ENCODE measurements at places on chromosomes 5 and 9.
A peak's percentile ranks its signal among the peaks of the same experiment; 100 is the strongest.

DNA sequence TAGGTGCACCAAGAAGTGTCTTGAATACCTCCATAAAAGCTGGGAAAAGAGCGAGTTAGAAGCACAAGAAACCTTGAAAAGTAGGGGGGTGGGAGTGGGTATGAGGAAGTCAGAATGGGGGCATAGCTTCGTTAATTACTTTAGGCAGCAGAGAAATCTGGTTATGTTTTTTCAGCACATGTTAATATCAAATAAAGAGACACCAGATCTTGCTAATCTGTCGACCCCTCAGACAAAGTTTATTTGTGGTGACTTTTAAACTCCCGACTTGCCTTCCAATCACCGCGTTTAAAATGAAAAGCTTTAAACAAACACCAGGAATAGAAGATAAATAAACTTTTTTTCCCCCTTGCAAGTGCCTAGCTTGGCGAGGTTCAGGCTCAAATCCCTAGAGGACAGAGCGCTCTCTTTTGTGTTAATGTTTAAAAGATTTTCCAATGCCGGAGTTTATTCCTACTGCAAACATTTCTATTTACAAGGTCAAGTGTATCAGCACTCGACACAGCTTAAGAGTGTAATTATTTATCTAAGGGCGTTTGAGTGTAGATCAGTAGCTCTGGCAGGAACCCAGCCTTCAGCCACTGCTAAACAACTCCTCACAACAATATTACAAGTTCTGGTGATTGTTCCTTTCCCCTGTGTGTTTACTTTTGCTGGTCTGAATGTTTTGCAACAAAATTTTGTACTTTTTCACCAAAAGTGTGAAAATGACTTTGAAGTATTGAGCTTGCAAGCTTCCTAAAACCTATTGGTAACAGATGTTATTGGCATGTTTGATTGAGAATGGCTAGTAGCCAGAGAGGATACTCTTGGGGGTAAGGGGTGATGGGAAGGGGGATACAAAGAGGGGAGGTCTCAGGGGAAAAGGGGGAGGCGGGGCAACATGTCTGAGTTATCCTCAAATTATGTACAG lies 3.8 kb downstream of the GAS1 start:
- no peak overlapping the region for H3K27ac ChIP-seq
- H3K4me1 ChIP-seq: peaks cover 9% of the 10 kb centered on the region
- DNase-seq: no peak
- peaks cover 41% of the 10 kb centered on the region for H3K27me3 ChIP-seq

DNA sequence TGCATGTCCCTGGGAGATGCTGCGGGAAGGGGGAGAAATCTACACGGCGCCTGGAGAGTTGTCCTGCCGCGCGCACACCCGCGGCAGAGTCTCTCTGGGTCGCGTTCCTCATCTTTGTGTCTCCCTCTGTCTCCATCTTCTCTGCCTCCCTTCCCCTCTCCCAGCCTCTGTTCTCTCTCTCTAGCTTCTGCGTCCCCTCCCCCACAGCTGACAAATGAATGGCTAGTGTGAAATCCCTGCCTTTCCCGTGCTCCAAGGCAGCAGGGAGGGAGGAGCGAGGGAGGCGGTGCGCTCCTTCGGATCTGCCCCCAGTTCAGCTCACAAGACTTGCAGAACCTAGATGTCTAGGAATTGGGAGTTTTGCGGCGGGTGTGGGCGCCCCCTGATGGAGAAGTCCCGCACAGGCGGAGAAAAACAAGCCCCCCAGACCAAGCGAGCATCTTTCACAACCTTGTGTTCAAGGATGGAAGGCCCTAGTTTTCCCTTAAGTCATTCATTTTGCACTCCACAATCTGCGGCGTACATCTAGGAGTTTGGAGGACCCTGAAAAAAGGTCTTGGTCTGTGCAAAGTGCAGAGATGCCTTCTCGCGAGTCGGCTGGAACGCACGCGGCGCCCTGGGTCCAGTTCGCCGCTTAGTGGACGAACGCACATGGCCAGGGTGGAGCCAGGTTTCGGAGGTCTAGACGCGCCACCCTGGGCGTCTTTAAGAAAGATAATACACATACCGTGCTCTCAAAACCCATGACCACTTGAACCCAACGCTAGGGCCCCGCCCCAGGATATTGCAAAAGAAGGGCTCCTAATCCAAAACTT lies 2.0 kb downstream of the VCAN start:
- peak overlapping the region; percentile 44 for H3K27ac ChIP-seq
- H3K36me3 ChIP-seq: peaks cover 9% of the 10 kb centered on the region
- H3K4me1 ChIP-seq: peaks cover 17% of the 10 kb centered on the region
- peak overlapping the region; percentile 89 for H3K4me3 ChIP-seq
- peaks cover 70% of the 10 kb centered on the region for H3K27me3 ChIP-seq
- no peak for DNase-seq

DNA sequence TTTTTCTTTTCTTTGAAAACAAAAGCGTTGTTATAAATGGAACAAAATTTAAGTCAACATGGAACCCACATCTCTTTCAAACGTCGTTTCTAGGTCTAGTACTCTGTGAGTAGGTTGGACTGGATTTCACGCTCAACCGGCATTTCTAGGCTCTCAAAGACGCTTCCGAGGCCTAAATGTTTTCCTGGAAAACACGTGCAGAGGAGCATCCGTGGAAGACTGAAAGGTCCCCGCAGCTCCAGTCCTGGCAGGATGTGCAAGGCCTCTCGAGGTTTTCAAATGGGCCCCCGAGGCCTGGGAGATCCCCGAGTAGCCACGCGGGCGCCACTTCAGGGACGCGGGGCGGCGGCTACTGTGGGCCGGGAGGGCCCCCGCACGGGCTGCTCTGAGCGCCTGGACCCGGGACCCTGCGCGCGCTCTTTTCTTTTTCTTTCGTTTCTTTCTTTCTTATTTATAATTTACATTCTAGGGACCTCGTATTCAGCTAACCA lies 4.2 kb upstream of the IRX2 start:
- H3K27ac ChIP-seq: no peak overlapping the region
- no peak for DNase-seq
- peaks cover 3% of the 10 kb centered on the region for H3K4me1 ChIP-seq
- no peak overlapping the region for H3K4me3 ChIP-seq
- H3K27me3 ChIP-seq: peaks cover 29% of the 10 kb centered on the region
- H3K36me3 ChIP-seq: no peaks in the 10 kb centered on the region

- peaks cover 21% of the 10 kb centered on the region for H3K4me1 ChIP-seq
- H3K36me3 ChIP-seq: no peaks in the 10 kb centered on the region
- H3K27me3 ChIP-seq: no peaks in the 10 kb centered on the region
- peak overlapping the region; percentile 34 for H3K4me3 ChIP-seq
- DNase-seq: no peak
- H3K27ac ChIP-seq: peak overlapping the region; percentile 15
Measured at GRCh38 chr9:78292716-78293497, 4.0 kb upstream of the PSAT1 start.

GRCh38 chr9:107805201-107805600 lies 315.6 kb upstream of the KLF4 start:
- no peak for DNase-seq
- no peak overlapping the region for H3K27ac ChIP-seq
- H3K27me3 ChIP-seq: no peaks in the 10 kb centered on the region

DNA sequence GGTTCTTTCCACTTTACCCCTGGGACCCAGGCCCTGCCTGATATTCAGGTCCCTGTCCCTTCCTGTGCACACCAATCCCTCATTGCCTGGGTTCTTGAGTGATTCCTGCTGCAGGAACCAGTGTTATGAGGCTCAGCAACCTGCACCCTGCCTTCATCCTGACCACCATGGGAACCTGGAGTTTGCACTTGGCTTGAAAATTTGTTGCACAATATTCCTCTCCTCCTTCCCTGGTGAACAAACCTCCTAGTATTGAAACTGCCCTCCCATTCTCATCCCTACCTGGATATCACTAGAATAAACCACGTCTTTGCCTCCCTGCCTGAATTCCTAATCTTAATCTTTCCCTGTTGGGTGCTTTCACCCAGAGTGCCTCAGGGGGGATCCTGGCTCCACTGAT lies 52.1 kb upstream of the AFAP1L1 start:
- peaks cover 5% of the 10 kb centered on the region for H3K27me3 ChIP-seq
- no peak overlapping the region for H3K27ac ChIP-seq
- H3K36me3 ChIP-seq: no peaks in the 10 kb centered on the region
- DNase-seq: no peak
- no peak overlapping the region for H3K4me3 ChIP-seq

GRCh38 chr9:122382901-122383850 lies 12.4 kb downstream of the PTGS1 start:
- H3K27me3 ChIP-seq: peaks cover 7% of the 10 kb centered on the region
- no peak overlapping the region for H3K4me3 ChIP-seq
- DNase-seq: no peak
- no peak overlapping the region for H3K27ac ChIP-seq

DNA sequence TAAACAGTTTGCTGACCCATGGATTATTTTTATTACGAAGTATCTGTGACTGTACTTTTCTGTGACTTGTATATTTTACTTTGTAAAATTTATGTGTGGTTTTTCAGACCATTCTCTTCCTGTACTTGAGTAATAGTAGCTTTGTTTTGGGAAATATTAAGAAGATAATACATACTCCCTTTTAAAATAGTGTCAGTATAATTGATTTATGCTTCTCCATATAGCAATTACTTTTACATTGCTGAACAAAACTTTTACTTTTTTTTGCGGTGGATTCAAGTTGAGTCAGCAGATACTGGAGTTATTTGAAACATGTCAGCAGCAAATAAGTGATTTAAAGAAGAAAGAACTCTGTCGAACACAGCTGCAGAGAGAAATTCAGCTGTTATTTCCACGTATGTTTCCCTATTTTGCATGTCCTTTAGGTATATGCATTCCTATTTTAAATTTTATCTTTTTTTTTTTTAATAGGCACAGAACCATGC lies 28.4 kb downstream of the TENT2 start:
- no peak for DNase-seq
- H3K36me3 ChIP-seq: peaks cover 24% of the 10 kb centered on the region
- no peaks in the 10 kb centered on the region for H3K27me3 ChIP-seq
- H3K4me3 ChIP-seq: no peak overlapping the region
- H3K27ac ChIP-seq: no peak overlapping the region
